ENCODE measurements at places on chromosomes 4 and X.

DNA sequence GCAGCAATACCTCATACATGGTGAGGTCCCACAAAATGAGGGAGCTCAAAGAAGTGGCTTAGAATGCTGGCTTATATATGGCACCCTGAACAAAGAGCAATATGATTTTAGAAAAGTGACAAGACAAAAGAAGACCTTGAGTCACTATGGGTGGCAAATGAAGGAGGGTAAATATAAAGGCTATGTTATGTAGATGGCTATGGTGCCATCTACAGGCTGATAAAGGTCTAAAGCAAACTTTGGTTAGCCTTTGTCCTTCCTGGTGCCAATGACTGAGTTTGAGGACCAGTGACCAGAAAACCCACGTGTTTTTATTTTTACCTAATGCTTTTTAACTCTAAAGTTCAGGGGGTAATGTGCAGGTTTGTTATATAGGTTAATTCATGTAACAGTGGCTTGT lies 151.8 kb downstream of the CCNG2 start:
- no peak for DNase-seq

GRCh38 chrX:152932598-152933175 lies 34.8 kb downstream of the ZNF185 start:
- no peak for DNase-seq

GRCh38 chrX:28787206-28787605 lies 200.0 kb downstream of the IL1RAPL1 start:
- DNase-seq: no peak

- no peak for DNase-seq
These were observed 94.9 kb downstream of the EMCN start for GRCh38 chr4:100422894-100423293.

GRCh38 chrX:63664083-63664482 lies 120.9 kb downstream of the ARHGEF9 start:
- no peak for DNase-seq

All from femur (tissue), 1 donor.